ENCODE measurements at places on chromosomes 16 and 17. TPM values are rescaled to one million over a fixed set of nuclear protein-coding genes. Genes with fewer than 3 reads are reported as not detected.
A peak's percentile ranks its signal among the peaks of the same experiment; 100 is the strongest.

ARHGAP44 gene
- total RNA-seq: 9.9 TPM

- DNase-seq: peak; percentile 71
These were observed at the start of gene RDM1 for GRCh38 chr17:35930211-35931065. Gene RDM1 (minus strand): TSS chr17:35930773. CDS start chr17:35930727, 46 bp downstream.

DNA sequence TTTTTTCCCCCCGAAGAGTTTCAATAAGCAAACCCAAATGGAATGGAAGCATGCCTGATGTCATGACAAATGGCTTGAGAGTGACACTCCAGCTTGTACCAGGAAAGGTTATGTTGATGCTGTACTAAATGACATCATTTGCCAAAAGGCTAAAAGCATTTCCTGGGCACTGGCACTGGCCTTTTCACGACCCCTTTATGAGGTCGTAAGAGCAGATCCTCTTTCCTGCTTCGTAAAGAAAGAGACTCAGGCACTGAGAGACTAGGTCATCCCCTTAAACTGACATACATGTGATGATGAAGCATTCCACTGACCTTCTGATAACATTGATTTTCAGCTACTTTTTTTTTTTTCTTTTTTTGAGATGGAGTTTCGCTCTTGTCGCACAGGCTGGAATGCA is 30.5 kb downstream of the CEP295NL start:
- no peak for DNase-seq

DNA sequence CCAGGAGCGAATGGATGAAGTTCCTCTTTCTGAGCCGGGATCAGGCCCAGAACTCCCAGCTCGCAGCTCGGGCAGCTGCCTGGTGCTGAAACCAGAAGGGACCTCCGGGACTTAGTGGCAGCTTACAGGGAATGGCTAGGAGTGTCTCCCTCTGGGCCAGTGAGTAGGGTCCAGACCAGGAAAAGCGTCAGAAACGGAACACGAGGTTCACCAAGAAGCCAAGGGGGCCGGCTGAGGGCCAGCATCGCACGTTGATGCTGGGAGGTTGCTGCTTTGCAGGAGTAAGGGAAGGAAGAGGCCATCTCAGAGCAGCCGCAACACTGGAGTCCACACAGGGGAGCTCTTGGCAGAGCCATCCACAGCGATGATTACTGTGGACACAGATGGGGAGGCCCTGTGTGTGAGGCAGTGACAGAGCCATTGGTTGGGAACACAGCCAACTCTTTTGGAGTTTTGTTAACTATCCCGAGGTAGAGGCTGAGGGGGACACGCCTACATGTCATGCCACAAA is 74.0 kb upstream of the CREBBP start:
- DNase-seq: peak; percentile 57

DNA sequence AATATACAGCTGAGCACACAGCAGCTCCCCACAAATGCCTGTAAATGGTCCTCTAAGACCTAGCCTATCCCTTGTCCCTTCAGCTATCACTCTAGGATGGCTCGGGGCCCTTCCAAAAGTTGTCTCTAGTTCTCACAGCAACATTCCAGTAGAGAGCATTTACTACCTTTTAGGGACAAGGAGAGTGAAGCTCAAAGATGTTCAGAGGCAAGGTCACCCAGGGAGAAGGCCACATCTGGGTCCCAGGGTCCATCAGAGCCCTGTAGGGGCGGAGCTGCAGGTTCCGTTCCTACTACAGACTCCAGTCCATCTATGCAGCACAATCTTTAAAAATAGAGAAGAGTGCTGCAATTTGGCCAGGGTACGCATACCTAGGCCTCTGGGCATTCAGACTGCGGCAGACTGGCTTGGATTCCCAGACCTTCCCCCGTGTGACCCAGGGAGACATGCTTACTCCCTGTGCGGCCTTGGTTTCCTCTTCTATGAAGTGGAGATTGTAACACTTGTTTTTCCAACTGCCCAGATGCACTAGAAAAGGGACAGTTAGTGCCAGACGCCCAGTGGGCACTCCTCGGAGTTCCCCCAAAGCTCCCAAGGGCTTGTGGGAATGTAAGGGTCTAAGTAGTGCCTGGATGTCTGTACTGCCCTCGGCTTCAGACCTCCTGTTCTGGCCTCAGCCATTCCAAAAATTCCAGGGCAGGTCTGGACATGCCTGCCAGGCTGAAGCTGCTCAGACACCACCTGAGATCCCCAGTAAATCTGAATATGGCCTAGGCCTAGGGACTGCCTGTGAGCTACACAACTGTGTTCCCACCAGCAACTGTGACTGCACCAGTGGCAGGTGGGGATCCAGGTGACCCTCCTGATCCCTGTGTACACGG is 2.5 kb downstream of the SLC12A4 start:
- peak; percentile 47 for DNase-seq

DNA sequence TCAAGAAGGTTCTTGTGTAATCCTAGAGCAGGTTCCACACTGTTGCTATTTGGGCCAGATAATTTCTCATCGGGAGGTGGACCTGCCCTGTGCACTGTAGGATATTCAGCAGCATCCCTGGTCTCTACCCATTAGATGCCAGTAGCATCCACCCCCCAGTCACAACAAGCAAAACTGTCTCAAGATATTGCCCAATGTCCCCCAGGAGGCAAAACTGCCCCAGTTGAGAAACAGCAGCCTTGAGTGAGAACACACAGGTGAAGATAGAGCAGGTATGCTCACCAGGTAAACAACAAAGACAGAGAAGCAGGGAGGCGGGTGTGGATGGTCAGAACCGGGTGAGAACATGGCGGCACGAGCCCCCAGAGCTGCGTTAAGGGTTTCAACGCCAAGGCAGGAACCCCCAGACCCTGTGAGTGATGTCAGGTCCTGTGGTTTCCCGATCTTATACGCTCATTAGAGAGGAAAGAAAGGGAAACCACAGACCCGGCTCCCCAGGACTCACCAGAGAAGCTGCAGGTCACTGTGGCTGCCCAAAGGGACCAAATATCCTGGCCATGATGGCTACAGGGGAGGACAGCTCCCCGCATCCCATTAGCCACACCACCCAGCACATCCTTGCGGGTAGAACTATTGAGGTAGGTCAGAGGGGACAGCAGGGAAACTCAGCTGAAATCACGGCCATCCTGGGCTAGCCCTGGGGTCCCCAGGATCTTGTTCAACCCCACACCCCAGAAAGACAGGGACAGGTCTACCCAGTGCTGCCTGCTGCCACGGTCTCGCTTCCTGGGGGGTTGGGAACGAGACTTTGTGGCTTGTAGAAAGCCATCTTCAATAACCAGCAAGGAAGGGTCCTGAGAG is 21.2 kb downstream of the CDC42EP4 start:
- no peak for DNase-seq

RASL10B gene
- 23.8 TPM for total RNA-seq

Measured in left ventricle myocardium superior (tissue), 1 donor.